ENCODE measurements at places on chromosomes 13 and 19.

DNA sequence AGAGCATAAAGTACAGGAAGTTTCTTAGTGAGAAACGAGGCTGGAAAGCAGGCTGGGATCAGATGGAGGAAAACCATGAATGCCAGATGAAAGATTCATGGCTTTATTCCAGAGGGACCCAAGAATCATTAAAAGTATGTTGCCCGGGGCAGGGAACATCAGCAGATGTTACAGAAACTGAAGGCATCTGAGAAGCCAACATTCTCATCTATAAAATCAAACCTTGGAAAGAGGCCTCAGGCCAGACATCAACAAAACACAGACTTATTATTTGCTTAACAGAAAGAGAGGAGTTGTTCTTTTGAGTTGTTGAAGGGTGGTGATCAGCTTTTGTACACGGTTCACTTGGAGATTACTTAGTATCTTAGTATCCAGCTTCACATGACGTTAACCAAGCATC is 543.6 kb downstream of the RFC3 start:
- DNase-seq: no peak

GRCh38 chr13:111577208-111577828 is 256.9 kb downstream of the TEX29 start:
- DNase-seq: no peak

GRCh38 chr13:68597641-68598040 is 1367.5 kb upstream of the PCDH9 start:
- no peak for DNase-seq

- DNase-seq: no peak
These were observed 316.7 kb upstream of the KLHL1 start for GRCh38 chr13:70424928-70425327.

DNA sequence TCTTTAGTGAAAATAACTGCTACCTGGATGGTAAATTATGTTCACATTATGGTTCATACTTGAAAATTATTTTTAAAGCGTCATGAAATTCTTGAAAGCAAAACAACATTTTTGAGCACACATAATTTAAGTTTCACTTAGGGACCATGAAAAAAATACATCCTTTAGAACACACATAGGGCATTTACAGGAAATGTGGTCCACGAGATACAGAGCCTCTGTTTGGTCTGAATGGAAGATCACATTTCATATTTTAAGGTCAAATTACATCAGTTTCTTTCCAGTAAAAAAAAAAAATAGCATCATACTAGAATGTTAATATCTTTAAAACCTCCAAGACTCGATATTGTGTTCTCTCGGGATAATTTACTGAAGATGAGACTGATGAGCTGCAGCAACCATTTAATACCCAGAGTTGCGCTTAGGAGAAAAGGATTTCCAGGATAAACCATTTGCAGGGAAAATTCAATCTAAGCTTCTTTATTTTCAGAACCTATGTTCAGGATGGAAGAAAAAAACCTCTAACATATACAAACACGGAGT is 720.7 kb downstream of the DIAPH3 start:
- no peak for DNase-seq

GRCh38 chr13:94311893-94312292 is 167.6 kb downstream of the DCT start:
- DNase-seq: no peak

DNA sequence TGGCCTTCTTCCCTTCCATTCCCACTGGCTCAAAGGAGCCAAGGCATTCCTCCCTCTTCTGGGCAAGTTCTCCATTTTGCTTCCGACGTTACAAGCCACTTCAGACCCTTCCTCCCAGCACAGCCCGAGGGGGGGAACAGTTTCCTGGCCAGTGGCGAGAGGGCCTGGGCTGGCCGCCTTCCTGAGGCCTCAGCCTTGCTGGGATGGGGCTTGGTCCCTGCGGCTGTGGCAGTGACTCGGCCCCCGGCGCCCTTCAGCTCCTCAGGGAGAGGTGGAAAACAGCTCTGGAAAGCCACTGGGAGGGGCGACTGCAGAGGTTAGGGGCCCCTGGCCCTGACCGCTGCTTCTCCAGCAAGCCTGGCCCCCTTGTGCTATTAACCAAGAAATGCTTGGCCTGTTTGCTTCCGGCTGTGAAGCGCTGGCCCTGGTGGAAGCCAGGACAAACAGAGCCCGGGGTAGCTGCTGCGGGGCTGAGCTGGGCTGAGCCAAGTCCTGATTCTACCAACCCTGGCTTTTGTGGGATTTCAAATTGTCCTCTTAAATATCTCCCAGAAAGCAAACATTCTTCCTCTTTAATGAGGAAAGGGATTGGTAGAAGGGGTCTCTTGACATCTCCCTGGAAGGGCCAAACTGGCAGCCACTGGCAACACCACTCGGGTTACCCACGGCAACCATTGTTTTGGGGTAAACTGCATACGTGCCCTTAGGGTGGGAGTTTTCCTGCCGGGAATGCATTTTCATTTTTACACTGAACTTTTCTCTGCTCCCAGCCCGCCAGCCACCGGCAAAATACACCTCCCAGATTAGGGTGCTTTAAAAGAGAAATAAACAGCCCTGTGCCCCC is 38.7 kb downstream of the C13orf46 start:
- no peak for DNase-seq

DNA sequence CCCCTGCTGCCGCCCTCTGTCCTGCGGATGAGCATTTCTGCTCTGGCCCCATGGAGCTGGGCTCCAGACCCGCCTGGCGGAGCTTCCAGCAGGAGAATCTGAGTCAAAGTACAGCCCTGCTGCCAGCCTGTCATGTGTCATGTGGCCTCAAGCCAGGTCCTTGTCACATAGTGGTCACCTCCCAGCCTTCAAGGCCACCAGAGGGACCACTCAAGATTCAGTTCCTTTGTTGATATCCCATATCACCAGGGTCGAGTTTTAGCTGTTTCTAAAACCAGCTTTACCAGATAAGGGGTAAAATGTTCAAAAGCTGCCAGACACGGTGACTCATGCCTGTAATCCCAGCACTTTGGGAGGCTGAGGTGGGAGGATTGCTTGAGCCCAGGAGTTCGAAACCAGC is 13.4 kb downstream of the THOP1 start:
- no peak for DNase-seq

- DNase-seq: no peak
These were observed 27.2 kb upstream of the FBL start for GRCh38 chr19:39873385-39873784.

DNA sequence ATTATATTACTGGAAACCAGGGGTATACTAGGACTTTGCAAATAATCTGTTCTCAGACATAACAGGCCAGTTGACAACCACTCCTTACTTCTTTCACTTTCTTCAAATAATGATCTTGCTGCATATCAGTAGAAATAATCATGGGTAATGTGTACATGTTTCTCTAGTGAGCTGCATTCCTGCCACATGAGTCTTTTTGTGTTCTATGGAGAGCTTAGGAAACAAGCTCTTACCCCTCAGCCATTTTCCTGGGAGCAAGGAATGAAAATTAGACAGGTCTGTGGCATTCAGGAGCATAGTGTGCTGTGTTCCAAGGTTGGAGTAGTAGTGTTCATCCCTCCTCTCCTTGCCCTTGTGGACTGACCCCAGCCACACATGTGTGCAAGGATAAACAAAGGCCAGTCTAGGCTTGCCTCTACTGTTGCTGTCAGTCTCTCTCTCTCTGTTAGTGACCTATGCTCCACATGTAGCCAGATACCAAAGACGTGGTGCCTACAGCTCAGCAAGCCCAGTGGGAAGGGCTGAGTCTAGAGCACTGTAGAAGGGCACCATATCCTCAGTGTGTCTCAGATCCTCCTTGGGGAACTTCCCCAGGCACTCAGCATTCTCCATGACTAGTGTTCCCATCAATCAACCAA is 11.5 kb upstream of the OXGR1 start:
- DNase-seq: no peak

GRCh38 chr19:43265664-43266025 is 3.7 kb downstream of the PSG9 start:
- DNase-seq: no peak

DNA sequence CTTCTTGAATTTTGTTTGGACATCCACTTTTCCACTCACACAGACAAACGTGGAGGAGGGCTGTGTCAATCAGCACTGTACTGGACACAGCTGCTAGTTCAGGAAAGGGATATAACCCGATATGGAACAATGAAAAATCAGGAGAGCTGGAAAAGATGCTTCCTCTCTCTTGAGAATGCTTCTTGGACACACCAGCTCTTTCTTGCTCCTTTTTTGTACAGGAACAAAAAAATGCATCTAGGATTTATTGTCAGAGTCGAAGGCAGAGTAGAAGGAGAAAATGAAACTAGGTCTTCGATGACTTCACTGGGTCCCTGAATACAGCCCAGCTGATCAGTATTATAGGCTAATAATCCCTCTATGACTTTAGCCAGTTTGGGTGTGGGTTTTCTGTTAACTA is 62.2 kb downstream of the PEG3 start:
- DNase-seq: no peak

DNA sequence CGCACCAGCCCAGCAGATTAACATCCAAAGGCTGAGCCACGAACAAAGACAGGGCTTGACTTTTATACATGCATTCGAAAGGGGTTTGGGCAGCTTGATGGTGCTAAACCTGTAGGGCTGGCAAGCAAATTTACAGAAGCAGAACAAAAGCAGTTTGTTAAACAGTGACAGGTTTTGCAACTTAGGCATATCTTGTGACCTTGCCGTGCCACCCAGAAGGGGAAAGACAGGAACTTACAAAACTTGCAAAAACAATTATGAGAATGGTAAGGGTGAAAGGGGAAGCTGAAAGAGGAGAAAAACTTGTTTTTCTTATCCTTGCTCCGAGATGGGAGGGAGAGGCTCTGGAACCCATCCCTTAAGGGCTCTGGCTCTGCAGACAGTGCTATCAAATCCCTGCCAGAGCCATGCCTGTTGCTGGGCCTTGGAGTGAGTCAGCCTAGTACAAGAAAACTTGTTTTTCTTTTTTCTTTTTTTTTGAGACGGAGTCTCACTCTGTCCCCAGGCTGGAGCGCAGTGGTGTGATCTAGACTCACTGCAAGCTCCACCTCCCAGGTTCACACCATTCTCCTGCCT is 1325.2 kb upstream of the PRR20A start:
- DNase-seq: no peak

- peak; percentile 7 for DNase-seq
These were observed 26.4 kb upstream of the DPP9 start for GRCh38 chr19:4749870-4750590.

- DNase-seq: no peak
These were observed 496.7 kb downstream of the COG6 start for GRCh38 chr13:40152145-40152544.

DNA sequence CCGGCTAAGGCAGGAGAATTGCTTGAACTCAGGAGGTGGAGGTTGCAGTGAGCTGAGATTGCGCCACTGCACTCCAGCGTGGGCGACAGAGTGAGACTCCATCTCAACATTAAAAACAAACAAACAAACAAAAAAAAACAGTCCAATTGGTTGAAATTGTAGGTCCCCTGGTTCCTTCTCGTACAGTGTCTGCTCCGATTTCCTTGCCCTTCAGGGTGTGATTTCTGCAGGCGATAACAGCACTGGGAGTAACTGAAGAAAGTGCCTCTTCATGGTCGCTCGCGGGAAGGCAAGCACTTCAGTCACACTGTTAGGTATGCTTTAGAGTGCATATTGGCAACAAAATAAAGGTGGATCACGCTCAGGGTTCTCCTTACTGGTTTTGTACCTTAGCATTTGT is 39.7 kb downstream of the TPT1 start:
- no peak for DNase-seq

DNA sequence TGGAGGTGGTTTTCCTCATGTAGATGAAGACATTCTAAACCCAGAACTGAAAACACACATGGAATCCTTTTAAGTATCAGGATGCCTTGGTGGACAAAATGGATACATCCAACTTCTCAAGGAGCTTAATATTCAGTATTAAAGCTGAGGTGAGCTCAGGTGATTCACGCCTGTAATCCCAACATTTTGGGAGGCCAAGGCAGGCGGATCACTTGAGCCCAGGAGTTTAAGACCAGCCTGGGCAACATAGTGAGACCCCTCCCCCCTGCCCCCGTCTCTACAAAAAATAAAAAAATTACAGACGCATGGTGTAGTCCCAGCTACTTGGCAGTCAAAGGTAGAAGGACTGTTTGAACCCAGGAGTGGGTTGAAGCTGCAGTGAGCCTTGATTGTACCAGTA is 28.8 kb downstream of the DPRX start:
- DNase-seq: no peak

- DNase-seq: no peak
These were observed 48.0 kb downstream of the LRCH1 start for GRCh38 chr13:46600943-46601311.

DNA sequence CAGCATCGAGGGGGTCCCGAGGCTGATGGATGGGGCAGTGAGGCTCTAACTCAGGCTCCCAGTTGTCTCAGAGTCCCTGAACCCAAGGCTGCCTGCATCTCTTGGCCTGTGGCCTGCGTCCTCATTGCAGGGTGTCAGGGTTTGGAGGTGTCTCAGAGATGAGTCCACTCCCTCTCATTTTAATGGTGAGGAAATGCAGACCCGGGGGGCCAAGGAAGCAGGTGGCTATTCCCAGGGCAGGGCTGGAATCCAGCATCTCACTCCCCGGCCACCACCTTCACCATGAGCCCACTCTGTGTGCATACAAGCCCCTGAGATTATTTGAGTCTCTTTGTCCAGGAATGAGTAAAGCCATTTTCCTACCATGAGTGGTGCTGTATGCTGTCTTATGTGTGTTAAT is 21.4 kb downstream of the TEX29 start:
- no peak for DNase-seq

DNA sequence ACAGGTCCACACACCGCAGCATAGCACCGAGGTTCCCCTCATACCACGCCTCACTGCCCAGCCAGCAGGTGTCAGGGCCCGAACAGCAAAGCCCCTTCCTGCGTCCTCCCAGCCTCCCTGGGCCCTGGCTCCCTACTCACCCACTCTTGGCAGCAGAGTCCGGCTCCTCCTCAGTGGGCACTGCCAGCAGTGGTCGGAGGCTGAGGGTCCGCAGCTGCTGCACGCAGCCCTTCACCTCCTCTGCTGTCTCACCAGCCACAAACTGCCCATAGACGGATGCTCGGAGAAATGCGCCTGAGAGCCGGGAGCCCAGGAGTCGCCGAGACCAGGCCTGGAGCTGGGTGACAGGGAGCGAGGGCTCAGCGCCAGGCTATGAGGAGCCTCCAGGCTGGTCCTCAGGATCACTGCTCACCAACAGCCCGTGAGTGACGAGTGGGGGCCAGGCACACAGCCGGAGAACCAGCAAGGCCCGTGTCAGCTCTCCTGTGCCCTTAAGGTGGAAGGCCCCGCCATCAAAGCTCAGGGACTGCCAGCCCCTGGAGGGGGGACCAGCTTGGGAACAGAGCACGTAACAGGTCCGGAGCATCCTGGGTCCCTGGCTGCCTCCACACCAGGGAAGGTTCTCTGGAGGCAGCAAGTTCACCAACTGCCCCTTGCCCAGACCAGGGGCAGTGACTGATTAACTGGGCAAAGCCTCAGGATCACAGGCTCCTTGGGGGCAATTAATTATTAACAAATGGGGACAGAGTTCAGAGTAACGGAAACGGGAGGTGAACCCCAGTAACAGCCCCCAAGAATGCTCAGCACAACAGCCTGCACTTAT is at the start of gene PRODH2:
Gene PRODH2 (minus strand): TSS at position 626 of the 823 bp plus-strand sequence. CDS start 40 bp downstream, at position 586.
- DNase-seq: no peak

DNA sequence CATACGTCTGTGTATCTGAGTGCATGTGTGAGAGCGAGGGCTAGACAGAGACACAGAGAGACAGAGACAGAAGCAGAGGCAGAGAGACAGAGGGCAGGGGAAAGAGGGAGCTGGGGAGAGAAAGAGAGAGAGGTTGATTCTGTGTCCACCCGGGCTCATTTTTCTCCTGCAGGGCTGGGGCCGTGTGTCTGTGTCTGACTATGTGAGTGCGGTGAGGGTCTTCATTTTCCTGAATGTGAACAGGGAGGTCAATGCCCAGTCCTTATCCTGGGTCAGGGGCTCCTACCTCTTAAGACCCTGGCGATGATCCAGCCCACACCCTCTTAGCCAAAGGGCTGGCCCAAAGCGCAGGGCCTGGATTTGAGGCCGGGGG is 17.7 kb downstream of the LRRC4B start:
- DNase-seq: no peak
